Esophagus squamous epithelium (tissue), 5 donors: ENCODE measurements at places on chromosomes 1 and 21. TPM values are rescaled to one million over a fixed set of nuclear protein-coding genes. Genes with fewer than 3 reads are reported as not detected.

DNA sequence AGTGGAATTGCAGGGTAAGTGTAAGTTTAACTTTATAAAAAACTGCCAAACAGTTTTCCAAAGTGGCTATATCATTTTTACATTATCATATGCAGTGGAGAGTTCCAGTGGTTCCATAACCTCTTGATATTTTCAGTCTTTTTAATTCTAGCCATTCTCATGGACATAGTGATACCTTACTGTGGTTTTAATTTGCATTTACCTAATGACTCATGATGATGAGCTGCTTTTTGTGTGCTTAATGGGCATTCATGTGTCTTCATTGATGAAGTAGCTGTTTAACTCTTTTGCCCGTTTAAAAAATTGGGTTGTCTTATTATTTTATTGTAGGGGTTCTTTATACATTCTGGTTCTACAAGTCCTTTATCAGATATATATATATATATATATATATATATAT is 29.4 kb downstream of the SNX27 start:
- no peak overlapping the region for H3K4me3 ChIP-seq
- DNase-seq, result no peak
- peaks cover 5% of the 10 kb centered on the region for H3K4me1 ChIP-seq
- H3K27ac ChIP-seq, result no peak overlapping the region
- H3K27me3 ChIP-seq, result no peaks in the 10 kb centered on the region

DNA sequence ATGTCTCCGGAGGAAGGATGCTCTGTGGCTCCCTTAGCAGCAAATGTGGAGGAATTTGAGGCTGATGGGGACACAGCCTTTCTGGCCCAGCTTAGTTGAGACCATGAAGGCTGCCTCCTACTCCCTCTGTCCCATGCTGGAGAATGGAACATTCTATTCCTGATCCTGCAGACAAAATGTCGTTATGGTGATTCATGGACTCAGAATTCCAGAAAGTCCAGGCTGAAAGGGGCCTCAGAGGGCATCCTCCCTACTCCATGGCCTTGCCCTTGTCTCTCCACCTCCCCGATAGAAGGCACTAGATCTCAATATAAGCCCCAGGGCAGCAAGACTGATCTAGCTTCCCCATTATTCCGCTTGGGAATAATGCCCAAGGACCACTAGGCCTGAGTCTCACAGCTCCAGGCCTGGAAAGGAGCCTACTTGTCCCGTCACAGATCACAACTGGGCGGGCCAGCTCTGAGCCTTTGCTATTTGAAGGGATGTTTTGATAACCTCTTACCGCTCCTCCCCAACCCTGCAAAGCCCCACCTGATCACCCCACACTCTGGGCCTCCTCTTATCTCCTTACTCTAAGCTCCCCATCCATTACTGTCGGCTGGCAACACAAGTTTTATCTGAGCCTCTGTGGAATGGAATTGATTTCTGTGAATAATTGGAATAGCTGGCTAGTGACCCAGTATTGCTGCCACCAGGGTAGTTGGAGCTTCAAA is 52.8 kb upstream of the TRABD2B start:
- DNase-seq, result no peak
- H3K27me3 ChIP-seq, result no peaks in the 10 kb centered on the region

GRCh38 chr1:44270686-44271628 is 57.7 kb downstream of the DMAP1 start:
- no peak overlapping the region for H3K27ac ChIP-seq
- no peak overlapping the region for H3K4me3 ChIP-seq
- no peaks in the 10 kb centered on the region for H3K36me3 ChIP-seq
- H3K27me3 ChIP-seq, result no peaks in the 10 kb centered on the region

GRCh38 chr1:1203561-1204424 is 2.6 kb downstream of the TNFRSF18 start:
- DNase-seq, result no peak
- H3K36me3 ChIP-seq, result no peaks in the 10 kb centered on the region
- H3K27me3 ChIP-seq, result peaks cover 81% of the 10 kb centered on the region
- H3K4me1 ChIP-seq, result peaks cover 67% of the 10 kb centered on the region
- no peak overlapping the region for H3K4me3 ChIP-seq
- no peak overlapping the region for H3K27ac ChIP-seq

DNA sequence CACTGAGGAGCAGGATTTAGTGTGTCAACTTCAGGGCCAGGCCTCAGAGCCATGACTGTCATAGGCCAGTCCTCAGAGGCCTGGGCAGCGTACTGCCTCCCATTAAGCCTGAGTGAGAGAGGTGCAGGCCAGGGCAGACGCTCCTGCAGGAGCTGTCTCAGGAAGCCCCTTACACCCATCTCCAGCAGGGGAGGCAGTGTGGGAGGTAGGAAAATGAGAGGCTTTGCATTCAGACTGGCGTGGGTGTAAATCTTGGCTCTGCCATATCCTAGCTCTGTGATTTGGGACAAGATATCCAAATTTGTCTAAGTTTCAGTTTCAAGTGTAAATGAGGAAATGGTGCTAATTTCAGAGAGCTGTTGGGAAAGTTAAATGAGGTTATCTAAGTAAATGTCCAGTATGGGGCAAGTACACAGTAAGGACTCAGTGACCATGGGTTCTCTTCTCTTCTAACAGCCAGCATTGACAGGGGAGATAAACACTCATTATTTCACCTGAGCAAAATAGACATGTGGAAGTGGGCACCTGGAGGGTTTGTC is 184.1 kb downstream of the ZSCAN20 start:
- peaks cover 8% of the 10 kb centered on the region for H3K4me1 ChIP-seq
- no peak overlapping the region for H3K4me3 ChIP-seq
- no peaks in the 10 kb centered on the region for H3K36me3 ChIP-seq
- DNase-seq, result no peak

DNA sequence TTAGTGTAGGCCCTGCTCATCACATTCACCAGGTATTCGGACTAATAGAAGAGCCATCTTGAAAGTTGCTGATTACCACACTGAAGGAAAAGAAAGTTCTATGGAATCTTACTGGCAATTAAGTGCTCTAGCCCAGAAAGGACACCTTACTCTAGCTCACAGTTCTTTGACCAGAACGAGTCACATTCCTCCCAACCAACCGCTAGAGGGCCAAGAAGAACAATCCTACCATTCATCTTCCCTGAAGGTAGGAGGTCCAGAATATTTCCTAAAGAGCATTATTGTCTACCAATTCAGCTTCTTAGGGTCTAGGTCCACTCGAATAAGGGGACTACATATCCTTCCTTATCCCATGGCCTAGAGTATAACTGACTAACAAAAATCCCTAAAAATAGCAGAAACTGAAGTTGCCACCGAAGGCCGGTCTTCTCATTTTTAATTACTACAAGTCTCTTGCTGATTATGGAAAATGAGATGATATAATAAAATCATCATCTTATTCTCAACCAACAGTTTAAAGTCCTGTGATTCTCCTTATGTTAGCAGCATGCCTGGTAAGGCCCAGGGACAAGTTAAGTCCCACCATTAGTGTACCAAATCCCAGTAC is 2.7 kb upstream of the FMO1 start:
- no peaks in the 10 kb centered on the region for H3K27me3 ChIP-seq
- H3K4me3 ChIP-seq, result no peak overlapping the region
- no peak overlapping the region for H3K27ac ChIP-seq
- no peak for DNase-seq
- H3K36me3 ChIP-seq, result no peaks in the 10 kb centered on the region

DNA sequence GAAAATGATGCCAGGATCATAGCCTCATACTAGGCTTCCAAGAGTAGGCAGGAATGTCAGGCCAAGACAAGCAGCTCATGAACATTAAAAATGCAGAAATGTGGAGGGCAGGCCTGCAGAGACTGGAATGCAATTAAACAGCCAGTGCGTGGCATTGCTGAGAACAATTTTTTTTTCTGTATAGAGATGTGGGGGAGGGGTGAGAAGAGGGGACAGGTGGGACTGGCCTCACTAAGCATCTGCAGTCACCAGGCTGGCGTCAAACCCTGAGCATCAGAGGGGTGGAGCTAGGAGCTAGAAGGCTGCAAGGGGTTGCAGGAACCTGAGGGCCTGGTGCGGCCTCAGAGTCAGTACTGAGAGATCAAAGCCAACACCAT is 114.1 kb downstream of the TNR start:
- no peaks in the 10 kb centered on the region for H3K27me3 ChIP-seq
- no peaks in the 10 kb centered on the region for H3K4me1 ChIP-seq
- H3K4me3 ChIP-seq, result no peak overlapping the region
- no peak overlapping the region for H3K27ac ChIP-seq
- no peak for DNase-seq

GRCh38 chr1:12556368-12556930 is 61.6 kb downstream of the DHRS3 start:
- no peak overlapping the region for H3K4me3 ChIP-seq
- H3K36me3 ChIP-seq, result no peaks in the 10 kb centered on the region
- no peaks in the 10 kb centered on the region for H3K27me3 ChIP-seq

- peaks cover 20% of the 10 kb centered on the region for H3K4me1 ChIP-seq
- no peak overlapping the region for H3K4me3 ChIP-seq
- no peak for DNase-seq
- H3K27me3 ChIP-seq, result no peaks in the 10 kb centered on the region
- no peak overlapping the region for H3K27ac ChIP-seq
Observed at GRCh38 chr1:156144742-156145141, 8.6 kb upstream of the SEMA4A start.

DNA sequence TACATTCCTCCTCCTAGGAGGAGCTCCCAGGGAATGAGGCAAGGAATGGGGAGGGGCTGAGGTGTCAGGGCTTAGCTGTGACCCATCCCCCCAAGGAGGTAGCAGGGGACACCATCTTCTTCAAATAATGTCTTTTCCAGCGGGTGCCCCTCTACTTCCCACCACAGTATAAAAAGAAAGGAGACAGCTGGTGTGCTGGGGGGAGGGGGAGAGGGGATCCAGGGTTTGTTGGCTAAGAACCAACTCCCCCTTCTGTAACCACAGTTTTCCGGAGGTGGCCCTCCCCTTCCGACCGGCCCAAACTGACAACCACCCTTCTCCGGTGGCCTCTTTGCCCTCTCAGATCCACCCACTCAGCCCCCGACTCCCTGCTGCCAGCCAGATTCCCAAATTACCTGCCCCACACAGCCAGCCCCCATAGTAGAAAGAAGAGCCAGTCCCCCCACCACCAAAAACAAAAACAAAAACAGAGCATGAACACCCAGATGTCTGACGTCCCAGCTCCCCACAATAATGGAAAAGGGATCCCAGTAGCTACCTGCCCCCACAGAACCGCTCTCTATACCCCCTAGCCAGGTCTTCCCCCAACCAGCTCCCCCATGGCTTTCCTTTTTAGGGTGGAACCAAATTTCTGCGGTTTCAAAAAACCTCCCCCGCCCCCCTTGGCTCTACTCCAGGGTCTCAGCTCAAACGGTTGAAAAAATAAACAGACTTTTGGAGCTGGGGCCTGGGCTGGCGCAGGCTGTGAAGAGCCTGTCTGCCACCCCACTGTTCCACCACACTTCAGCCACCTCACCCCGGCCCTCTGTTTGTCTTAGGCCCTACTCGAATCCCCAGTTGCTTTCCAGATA is 2.1 kb downstream of the ARHGEF2 start:
- DNase-seq, result no peak
- peak overlapping the region; percentile 98 for H3K27ac ChIP-seq
- H3K4me3 ChIP-seq, result peak overlapping the region; percentile 80
- no peaks in the 10 kb centered on the region for H3K27me3 ChIP-seq
- peaks cover 67% of the 10 kb centered on the region for H3K4me1 ChIP-seq
- H3K36me3 ChIP-seq, result no peaks in the 10 kb centered on the region

- no peak overlapping the region for H3K27ac ChIP-seq
- no peaks in the 10 kb centered on the region for H3K27me3 ChIP-seq
- H3K4me3 ChIP-seq, result no peak overlapping the region
- DNase-seq, result no peak
- peaks cover 21% of the 10 kb centered on the region for H3K36me3 ChIP-seq
Observed at GRCh38 chr1:36094621-36095061, 5.9 kb downstream of the ADPRS start.

GRCh38 chr1:112579801-112580510 is 39.0 kb downstream of the ST7L start:
- H3K27me3 ChIP-seq, result no peaks in the 10 kb centered on the region
- H3K4me1 ChIP-seq, result no peaks in the 10 kb centered on the region
- no peaks in the 10 kb centered on the region for H3K36me3 ChIP-seq
- no peak overlapping the region for H3K27ac ChIP-seq
- no peak for DNase-seq
- H3K4me3 ChIP-seq, result no peak overlapping the region

DNA sequence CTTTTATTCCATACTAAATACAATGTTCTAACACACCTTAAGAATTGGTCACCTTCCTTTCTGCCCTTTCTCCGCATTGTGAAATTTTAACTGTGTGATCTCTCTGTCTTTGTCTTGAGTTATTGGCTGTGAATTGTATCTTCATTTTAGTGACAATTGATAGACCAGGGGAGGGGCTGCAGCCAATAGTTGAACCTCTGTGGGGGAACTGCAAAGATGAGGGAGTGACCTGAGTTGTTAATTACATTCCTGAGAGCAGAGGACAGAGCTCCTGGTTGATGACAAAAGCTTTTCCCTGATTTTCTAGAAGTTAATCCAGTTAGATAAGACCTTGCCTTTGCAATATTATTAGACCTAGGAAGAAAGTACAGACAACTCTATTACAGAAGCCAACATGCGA is 1535.7 kb downstream of the BRINP3 start:
- no peak for DNase-seq
- H3K36me3 ChIP-seq, result no peaks in the 10 kb centered on the region
- H3K4me1 ChIP-seq, result no peaks in the 10 kb centered on the region

CYP4Z1 gene
- 0.19 TPM for total RNA-seq

SLAMF8 gene
- total RNA-seq, result 0.49 TPM

TMEM200B gene
- total RNA-seq, result 2.2 TPM

CELA2A gene
- not detected for total RNA-seq

GBP6 gene
- total RNA-seq, result 419 TPM
